ENCODE measurements at places on chromosomes 5 and 9.

DNA sequence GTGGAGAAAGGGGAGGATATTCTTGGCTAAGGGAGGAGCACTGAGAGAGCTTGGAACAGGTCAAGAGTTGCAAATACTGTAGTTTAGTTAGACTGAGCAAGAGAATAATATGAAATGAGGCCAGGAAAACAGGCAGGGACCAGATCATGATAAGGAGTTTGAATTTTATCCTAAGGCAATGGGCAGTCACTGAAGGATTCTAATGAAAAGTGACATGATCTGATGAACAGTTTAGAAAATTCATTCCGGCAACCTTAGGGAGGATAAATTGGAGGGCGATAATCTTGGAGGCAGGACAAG, 276.1 kb downstream of the PLK2 start:
- no peaks in the 10 kb centered on the region for H3K4me1 ChIP-seq
- no peaks in the 10 kb centered on the region for H3K27me3 ChIP-seq
- no peak overlapping the region for H3K4me3 ChIP-seq
- H3K36me3 ChIP-seq: no peaks in the 10 kb centered on the region

- no peak overlapping the region for H3K4me3 ChIP-seq
- H3K36me3 ChIP-seq: no peaks in the 10 kb centered on the region
- H3K4me1 ChIP-seq: no peaks in the 10 kb centered on the region
- H3K27ac ChIP-seq: no peak overlapping the region
- DNase-seq: no peak
Measured at GRCh38 chr9:83367326-83367725, 170.9 kb downstream of the FRMD3 start.

DNA sequence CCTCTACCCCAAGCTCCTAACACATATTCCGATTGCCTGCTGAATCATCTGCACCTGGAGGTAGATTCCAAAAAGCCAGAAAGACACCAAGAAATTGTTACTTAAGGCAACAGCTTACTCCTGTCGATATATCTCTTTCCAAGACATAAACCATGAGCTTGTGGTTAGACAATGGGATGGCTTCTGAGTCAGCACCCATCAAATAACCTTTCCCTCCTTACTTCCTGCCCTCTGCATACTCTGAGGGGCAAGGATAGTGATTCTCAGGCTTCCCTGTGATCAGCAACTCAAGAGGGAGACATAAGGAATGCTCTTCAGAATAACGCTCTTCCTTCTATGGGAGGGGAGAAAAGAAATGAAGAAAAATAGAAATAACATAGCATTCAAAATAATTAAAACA, 70.9 kb downstream of the TMEM215 start:
- H3K4me3 ChIP-seq: no peak overlapping the region
- no peak for DNase-seq
- H3K27me3 ChIP-seq: peaks cover 15% of the 10 kb centered on the region
- H3K36me3 ChIP-seq: no peaks in the 10 kb centered on the region
- no peaks in the 10 kb centered on the region for H3K4me1 ChIP-seq

DNA sequence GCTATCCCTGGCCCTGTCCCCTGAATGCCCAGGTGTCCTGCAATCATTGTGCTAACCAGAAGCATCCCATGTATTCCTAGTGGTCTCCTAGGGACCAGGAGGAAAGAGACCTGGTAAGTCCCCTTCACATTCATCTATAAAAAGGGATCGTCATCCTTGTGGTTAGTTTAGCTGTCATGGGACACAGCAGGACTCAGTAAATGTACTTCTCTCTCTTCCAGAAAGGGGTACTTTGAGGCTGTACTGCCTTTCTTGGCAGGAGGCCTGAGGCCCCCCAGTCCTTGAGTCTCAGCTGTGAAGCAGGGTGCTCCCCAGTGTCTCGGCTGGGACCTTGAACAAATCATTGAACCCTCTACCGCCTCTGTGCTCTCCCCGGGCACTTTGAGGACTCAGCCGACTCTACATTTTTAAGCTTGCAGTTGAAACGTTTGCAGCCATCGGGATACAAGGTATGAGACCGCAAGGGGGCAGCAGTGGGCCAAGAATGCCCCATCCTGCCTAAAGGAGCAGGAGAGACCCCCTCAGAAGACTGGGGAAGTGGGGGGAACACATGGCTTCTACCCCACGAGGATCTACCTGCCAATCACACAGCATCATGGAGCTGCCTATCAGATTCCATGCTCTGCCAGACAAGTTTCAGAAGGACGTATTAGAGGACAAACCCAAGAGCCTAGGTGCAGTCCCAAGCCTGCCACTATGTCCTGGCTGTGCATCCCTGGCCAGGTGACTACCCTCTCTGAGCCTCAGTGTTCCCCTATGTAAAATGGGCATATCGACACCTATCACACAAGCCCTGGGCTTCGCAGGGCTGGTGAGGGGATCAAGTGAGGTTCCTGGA, 2.4 kb upstream of the PHYKPL start:
- no peak overlapping the region for H3K27ac ChIP-seq
- no peak overlapping the region for H3K4me3 ChIP-seq
- no peaks in the 10 kb centered on the region for H3K27me3 ChIP-seq
- peaks cover 13% of the 10 kb centered on the region for H3K36me3 ChIP-seq
- H3K4me1 ChIP-seq: peaks cover 90% of the 10 kb centered on the region
- peak; percentile 60 for DNase-seq

DNA sequence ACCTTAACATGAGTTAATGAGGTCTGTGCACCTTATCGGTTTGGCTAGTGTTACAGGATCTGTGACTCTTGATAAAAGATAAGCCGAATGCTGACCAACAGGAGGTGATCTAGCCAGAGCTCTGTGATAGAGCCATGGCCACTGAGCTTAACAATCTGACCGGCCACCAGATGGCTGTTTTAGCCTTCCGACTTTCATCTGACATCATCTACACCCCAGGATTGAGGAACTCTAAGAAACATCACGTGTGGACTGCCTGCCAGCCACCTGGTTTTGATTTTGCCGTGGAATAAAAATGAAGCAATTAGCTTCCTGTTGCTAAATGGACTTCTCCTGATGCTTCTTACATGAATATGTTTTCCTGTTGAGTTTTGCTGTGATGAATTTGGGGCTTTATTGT, 281.3 kb downstream of the CEMIP2 start:
- no peak overlapping the region for H3K27ac ChIP-seq
- H3K4me1 ChIP-seq: peaks cover 5% of the 10 kb centered on the region
- H3K4me3 ChIP-seq: no peak overlapping the region
- H3K27me3 ChIP-seq: no peaks in the 10 kb centered on the region
- H3K36me3 ChIP-seq: no peaks in the 10 kb centered on the region
- peak; percentile 4 for DNase-seq

GRCh38 chr5:34913072-34913471, 2.2 kb downstream of the RAD1 start:
- no peak for DNase-seq
- peaks cover 29% of the 10 kb centered on the region for H3K36me3 ChIP-seq
- H3K27me3 ChIP-seq: no peaks in the 10 kb centered on the region
- no peak overlapping the region for H3K4me3 ChIP-seq

GRCh38 chr5:65043843-65044359, 275.2 kb downstream of the CWC27 start:
- no peak overlapping the region for H3K27ac ChIP-seq
- no peaks in the 10 kb centered on the region for H3K27me3 ChIP-seq
- H3K36me3 ChIP-seq: no peaks in the 10 kb centered on the region
- DNase-seq: no peak
- no peak overlapping the region for H3K4me3 ChIP-seq
- peaks cover 18% of the 10 kb centered on the region for H3K4me1 ChIP-seq

DNA sequence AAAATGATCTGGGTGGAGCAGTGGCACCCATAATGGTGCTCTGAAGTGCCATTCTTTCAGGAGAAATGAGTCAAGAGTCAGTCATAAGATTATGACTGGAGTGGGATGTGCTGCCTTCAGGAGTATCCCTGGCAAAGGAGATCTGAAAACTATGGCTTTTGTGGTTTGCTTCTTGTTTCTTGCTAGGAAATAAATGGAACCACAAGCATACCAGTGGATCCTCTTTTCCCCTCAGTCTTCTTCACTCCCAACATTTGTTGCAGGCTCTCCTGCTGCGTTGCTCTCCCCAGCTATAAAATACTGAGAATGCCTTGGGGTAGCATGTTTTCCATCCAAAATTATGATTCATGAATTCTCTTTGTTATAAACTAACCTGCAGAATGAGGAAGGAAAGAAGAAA, 199.1 kb downstream of the NNT start:
- no peak for DNase-seq
- no peaks in the 10 kb centered on the region for H3K36me3 ChIP-seq
- H3K4me1 ChIP-seq: no peaks in the 10 kb centered on the region
- H3K4me3 ChIP-seq: no peak overlapping the region
- no peaks in the 10 kb centered on the region for H3K27me3 ChIP-seq

- H3K4me3 ChIP-seq: no peak overlapping the region
- DNase-seq: no peak
- no peak overlapping the region for H3K27ac ChIP-seq
- no peaks in the 10 kb centered on the region for H3K27me3 ChIP-seq
- H3K4me1 ChIP-seq: no peaks in the 10 kb centered on the region
Measured at GRCh38 chr9:135251996-135252760, 164.7 kb downstream of the OLFM1 start.

- no peak for DNase-seq
- no peak overlapping the region for H3K27ac ChIP-seq
- no peak overlapping the region for H3K4me3 ChIP-seq
- H3K4me1 ChIP-seq: no peaks in the 10 kb centered on the region
- H3K27me3 ChIP-seq: no peaks in the 10 kb centered on the region
Measured at GRCh38 chr9:20316372-20316771, 305.9 kb downstream of the MLLT3 start.

Data from CD14-positive monocyte (primary cell).